ENCODE measurements at places on chromosomes 11 and 22.

- no peak for DNase-seq
Observed at GRCh38 chr11:5746614-5747013, 7.4 kb upstream of the OR52N4 start.

GRCh38 chr22:47686594-47687345 lies 924.3 kb downstream of the TBC1D22A start:
- no peak for DNase-seq

DNA sequence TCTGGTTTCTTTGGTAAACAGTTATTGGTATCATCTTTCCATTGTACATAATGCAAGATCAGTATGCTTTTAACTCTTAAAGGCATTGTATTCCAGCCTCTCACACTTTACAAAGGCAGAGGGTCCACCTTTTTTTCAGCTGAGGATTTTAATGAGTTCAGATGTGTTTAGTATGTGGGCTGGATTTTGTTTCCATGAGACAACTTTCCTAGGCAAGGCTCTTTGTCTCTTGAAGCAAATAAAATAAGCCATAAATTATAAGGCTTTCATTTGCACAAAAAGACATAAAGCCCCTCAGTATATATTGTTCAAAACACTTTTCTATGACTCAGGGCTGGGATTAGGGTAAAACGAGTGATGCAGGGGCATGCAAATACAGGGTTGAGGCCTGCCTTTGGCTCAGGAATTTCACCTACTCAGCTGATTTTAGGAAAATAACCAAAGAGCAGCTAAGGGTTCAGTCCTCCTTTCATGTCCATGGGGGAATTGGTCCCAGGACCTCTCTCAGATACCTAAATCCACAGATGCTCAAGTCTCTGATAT lies 7.6 kb downstream of the MMP20 start:
- DNase-seq: no peak

DNA sequence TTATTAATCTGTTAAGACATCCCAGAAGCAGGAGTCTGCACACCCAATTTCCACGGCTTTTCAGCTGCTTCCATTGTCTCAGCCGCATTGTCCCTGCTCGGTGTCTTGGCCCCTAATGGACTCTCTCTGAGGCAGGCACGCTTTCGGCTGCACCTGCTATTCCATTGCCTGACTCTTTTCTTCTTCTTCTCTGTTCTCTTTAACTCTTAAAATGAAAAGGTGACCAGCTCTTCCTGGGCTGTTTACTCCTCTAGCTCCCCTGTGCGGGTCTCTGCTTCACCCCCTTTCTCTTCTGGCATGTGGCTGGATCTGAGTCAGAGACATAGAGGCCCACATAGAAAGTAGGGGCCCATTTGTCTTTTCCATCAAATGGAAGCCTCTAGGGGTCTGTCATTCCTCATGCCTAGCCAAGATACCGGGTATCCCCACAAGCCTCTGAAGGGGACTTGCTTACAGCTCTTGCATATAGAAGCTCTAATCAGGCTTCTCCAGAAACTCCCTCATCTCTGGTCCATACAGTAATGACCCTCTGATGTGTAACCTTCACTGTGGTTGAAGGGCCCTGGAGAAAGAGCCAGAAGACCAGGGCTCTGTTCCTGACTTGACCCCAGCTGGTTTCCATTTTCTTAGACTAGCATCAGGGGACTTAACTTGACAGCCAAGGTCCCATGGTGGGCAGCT lies 243.9 kb downstream of the ST3GAL4 start:
- DNase-seq: no peak

- DNase-seq: no peak
Observed at GRCh38 chr11:78205256-78205655, 16.5 kb downstream of the USP35 start.

GRCh38 chr11:36002196-36002595 lies 58.3 kb downstream of the LDLRAD3 start:
- DNase-seq: no peak

- DNase-seq: no peak
Observed at GRCh38 chr11:207863-208180, 314 bp downstream of the RIC8A start.

DNA sequence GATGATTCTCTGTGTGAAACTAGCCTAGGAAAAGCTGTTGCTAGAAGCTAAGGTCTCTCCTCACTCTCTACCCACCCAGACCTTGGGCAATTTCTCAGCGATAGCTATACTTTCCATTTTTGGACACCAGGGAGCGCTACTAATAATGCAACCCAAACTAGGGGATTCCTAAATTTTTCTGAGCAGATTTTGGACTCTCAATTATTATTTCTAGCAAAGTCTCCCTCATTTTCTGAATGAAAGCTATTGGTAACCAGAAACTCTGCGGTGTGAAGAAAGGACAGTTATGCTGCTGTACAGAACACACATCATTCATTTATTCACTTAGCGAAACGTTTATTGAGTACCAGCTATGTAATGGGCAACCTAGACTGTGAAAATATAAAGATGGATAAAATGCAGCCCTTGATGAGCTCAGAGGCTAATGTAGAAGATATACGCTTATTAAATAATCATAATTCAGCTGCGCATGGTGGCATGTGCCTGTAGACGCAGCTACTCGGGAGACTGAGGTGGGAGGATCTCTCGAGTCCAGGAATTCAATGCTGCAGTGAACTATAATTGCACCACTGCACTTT lies 6.1 kb upstream of the STIM1 start:
- no peak for DNase-seq

DNA sequence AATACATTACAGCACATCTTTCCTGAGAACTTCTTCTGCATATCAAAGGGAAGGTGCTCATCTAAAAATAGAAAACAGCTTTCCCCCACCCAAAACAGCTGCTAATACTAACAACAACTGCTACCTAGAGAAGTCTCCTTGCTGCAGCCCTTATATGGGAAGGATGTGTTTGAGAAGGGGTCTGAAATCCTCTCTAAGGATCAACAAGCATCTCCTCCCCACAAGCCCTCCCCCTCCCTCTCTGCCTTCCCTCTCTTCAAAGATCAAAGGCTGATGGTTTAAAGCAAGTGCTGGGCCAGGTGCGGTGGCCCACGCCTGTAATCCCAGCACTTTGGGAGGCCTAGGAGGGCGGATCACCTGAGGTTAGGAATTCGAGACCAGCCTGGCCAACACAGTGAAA lies 33.5 kb downstream of the SCUBE2 start:
- no peak for DNase-seq

GRCh38 chr11:73204711-73205121 lies 13.4 kb upstream of the P2RY2 start:
- DNase-seq: no peak

- no peak for DNase-seq
Observed at GRCh38 chr11:92227230-92227814, 2.7 kb downstream of the FAT3 start.

DNA sequence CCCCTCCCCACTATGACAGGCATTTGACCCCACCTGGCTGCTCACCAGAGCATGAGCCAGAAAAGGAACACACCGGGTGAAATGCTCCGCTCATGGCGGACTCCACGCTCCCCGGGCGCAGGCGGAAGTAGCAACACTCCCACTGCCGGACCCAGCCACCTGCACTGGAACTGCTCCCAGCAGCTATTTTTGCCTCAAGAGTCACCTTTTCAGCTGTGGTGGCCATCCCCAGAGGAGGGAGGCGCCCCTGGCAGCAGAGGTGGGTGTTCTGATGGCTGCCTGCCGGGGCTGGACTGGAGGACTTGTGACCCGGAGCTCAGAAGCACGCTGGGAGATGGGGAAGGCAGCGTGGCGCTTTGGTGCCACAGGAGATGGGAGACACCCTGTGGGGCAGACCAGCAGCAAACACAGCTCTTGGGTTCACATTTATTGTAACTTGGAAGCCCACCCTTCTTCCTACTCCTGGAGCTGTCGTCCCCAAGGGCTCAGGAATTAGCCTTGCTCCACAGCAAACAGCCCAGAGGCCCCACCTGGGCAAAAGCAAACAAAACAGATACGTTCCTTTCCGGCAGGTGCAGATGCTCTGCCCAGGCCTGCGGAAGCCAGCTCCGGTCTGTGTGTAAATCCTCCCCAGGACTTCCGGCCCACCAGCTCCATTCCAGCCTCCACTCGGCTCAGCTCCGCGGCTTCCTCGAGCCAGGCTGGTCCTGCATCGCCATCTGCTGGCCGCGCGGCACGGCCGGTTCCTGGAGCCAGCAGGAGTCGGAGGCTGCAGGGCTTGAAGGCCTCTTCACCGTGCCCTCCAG lies 3.7 kb downstream of the RPS19BP1 start:
- DNase-seq: no peak

DNA sequence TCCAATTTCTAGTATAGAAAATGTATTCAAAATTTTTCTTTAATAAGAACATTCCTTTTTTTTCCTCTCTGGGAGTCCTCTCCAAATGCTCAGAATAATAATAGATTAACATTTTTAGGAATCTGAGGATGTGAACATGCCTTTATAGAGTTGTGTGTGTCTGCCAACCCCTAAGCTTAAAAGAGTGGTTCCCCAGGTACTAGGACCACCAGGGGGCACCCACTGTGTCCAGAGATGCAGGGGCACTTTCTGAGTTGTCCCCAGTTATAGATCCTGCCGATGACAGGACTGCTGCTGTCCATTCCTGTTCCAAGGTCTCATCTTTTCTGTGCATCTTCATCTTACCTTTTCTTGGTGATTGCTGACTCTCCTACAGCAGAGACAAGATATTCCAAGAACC lies 27.0 kb upstream of the MICAL2 start:
- no peak for DNase-seq

GRCh38 chr11:122224867-122225266 lies 108.9 kb upstream of the BLID start:
- DNase-seq: no peak

GRCh38 chr11:22668005-22668796 lies 1.8 kb downstream of the GAS2 start:
- DNase-seq: no peak

GRCh38 chr11:103682318-103683184 lies 353.9 kb upstream of the DDI1 start:
- no peak for DNase-seq

DNA sequence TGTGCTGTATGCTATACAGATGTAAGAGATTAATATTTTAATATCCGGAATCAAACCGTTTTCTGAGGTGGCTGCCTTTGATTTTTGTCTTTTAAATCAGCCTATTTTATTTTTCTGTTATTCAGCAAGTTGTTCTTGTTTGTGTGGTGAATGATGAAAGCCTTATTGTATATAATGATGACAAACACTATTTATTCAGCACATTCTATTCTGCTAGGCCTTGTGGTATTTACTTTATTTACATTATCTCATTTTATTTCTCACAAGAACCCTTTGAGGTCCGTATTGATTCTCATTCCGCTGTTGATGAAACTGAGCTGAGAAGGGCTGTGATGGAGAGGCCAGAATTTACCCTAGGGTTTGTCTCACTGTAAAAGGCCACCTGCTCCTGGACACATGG lies 40.5 kb downstream of the KREMEN1 start:
- no peak for DNase-seq

DNA sequence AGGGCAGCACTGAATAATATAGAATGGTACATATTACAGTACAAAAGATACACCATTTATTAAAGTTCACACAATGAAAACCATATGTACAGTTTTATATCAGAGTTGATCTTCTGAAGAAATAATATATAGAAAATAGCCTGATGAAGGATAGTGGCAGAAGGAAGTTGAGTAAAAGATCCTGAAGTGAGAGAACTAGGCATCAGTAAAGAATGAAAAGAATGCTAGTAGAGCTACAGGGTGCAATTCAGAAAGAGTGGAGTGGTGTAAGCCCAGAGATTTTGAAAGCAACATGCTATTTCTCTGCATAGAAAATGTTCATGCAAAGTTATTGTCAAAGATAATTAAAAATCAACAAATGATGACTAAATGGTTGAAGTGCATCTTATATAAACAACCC lies 1552.7 kb upstream of the TENM4 start:
- no peak for DNase-seq

DNA sequence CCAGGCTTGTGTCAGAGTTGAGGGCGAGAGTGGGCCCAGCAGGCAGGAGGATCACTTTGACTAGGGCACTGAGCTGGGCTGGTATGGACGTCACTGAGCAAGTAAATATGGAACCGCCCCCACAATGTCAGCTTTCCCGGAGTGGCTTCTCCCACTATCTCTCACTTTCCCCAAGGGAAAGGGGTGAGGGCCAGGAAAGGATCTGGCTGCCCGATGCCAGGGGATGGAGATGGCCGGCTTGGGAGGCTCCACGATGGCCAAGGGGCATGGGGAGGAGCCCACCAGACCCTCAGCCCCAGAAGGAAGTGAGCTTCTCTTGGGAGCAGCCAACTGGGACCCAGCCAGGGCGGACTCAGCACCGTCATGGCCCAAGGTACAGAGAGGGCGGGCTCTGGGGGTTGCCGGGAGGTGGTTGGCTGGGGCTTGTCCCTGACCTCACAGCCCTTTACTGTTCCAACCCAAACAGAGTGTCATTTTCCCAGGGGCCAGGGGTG lies 8.7 kb downstream of the PRDM11 start:
- DNase-seq: no peak

DNA sequence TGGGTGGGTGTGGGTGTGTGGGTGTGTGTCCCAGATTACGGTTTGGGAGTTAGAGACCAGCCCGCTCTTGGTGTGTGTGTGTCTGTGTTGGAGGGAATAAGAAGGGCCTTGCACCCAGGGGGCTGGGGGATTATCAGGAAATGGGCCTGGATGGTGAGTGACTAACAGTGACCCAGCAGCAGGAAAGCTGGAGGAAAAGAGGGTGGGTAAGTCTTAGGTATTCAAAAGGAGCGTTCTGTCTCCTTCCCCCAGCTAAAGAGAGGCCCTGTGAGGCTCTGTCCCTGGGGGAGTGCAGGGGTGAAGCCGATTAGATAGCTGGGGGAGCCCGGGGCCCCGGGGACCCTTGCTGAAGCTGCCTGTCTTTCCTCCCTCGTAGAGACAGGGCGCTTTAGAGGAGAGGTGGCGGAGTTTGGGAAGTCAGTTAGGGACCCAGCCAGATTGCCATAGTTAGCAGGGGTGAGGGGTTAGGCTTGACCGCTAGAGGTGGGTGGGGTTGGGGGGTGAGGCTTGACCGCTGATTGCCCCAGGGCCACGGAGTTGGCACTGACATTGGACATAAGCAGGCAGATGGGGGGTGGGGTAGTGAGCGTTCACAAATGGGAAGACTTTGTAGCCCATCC lies 1.5 kb downstream of the OAF start:
- DNase-seq: no peak

DNA sequence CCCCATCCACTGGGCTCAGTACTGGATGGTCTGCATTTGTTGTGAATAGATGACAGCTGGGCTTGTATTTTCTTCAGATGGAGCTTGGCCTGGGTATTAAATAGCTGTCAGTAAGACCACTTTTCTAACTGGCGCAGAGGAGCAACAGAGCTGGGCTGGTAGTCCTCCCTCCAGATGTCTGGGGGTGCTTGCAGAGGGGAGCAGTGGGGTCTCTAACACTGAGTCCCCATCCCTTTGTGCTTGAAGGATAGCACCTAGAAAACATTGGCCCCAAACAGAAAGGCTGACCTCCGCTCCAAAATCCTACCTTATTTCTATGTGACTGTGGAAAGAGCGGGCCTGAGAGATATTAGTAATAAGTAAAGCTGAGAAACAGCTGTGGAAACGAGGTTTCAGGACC lies 131.6 kb upstream of the E2F8 start:
- DNase-seq: no peak

DNA sequence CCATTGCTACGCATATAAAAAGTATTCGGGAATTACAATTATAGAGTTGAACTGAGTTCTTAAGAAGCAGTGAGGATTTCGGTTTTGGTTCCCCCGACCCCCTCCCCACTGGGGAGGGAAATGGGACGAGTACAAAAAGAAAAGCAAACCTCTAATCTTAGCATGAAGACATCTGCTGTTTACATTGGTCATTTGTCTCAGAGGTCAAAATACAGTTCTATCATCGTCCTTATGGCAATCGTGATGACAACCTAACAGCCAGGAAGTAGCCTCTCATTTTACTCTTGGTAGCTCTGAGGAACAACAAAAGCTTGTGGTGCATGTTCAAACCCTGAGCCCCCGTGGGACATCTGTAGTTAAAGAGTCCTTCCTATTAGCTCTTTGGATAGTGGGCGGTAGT lies 3.2 kb upstream of the PRSS23 start:
- DNase-seq: no peak
